ENCODE measurements at places on chromosomes 2 and 18.

DNA sequence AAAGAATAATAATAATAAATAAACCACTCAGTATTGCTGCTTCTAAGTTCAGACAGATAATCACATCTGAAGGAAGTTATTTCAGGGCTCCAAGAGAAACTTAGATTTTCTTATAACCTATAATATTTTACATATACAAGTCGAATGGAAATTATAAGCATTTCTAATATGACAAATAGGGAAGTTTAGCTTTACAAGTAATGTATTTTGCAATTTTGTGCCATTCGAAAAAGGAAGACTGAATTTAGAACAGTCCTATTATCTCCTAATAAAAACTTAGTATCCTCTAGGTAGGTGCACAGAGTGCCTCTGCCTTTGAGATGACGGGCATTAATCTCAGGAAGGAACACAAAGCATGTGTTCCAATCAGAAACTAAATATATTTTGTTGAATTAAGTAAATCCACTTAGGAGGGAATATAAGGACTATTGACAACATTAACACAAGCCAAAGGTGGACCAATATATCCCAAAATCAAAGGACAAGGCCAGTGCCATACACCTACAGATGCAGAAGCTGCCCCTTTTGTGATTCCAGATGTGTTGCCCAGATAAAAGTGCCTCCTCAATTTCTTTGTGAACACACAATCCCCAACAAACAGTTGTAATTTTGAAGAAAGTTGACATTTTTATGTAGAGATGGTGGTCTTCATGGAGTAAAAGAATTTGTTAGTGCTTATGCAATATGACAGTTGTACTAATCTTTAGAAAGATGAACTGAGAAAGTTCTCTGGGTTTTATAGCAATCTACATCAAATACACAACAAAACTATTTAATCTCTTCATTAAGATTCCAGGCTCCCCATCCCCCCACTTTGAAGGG, 36.6 kb downstream of the PTCD3 start:
- no peak for DNase-seq

DNA sequence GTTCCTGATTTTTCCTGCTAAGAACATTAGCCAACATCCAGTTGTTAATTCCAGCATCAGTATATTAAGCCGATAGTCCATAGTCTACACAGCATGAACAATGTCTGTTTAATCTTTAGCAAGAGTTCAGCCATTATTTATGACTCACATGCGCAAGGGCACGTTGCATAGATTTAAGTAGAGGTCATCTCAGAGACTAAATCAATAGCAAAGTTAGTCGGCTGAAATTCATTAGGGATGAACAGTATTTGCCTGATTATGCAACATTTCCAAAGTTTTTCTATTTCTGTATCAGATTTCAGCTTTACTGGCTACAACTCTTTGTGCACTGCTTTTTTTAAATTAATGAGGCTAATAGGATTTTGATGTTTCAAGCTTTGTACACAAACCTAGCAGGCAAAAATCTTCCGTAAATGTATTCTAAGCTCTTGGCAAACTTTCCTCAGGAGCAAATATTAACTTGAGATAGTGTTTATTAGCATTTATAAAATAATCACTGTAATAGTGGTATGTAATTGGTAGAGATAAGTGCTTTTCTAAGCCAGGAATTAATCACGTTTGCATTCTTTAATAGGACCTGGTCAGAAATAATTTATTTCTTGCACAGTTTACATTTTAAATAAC, 578.7 kb upstream of the ID2 start:
- no peak for DNase-seq

- no peak for DNase-seq
These were observed 136.0 kb upstream of the SIX2 start for GRCh38 chr2:45145073-45145899.

DNA sequence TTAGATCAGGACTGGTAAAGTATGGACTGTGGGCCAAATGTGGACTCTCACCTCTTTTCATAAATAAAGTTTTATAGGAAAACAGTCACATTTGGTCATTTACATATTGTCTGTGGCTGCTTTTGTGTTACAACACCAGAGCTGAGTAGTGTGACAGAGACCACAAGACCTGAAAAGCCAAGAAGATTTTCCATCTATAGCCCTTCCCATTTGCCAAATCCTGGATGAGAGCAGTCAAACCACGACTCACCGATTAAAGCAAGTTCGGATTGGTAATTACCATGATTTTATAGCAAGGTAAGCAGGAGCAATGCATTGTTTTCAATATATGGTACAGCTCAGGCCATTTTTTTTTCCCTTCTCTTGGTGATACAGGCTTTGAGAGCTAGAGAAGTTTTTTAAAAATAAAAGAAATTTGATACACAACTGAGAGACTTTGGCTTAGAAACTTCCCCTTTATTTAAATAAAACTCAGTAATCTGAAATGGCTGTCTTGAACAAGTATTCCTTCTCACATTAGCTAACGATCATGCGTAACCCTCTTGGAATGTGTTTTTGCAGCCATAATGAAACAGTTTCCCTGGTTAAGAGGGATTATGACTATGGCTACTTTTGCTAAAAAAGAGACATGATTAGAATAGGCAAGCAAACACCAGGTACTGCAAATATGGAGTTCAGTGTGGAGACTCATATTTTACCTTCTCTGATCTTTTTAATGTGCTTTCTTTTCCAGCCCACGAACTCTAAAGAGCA, 9.5 kb upstream of the MALL start:
- no peak for DNase-seq

DNA sequence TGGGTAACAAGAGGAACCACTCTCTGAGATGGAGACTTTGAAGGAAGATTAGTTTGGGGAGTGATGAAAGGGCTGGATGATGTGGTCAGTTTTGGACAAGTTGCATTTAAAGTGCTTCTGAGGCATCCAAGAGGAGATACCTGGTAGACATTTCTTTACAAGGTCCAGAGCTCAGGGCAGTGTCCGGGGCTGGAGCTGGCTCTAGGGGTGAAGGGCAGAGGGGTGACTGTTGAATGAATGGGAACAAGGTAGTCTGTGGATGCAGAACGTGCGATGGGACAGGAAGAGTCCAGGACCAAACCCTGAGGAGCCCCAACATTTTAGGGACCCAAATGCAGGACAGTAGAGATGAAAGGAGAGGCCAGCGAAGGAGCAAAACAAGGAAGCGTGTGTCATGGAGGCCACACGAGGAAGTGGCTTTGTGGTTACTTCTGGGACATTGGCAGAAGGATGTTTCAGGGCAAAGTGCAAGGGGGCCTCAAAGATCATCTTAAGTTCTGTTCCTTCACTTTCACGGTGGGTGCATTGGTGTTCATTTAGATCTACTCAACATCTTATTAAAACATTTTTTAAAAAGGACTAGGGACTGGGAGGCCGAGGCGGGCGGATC, 13.6 kb upstream of the GPR35 start:
- no peak for DNase-seq

DNA sequence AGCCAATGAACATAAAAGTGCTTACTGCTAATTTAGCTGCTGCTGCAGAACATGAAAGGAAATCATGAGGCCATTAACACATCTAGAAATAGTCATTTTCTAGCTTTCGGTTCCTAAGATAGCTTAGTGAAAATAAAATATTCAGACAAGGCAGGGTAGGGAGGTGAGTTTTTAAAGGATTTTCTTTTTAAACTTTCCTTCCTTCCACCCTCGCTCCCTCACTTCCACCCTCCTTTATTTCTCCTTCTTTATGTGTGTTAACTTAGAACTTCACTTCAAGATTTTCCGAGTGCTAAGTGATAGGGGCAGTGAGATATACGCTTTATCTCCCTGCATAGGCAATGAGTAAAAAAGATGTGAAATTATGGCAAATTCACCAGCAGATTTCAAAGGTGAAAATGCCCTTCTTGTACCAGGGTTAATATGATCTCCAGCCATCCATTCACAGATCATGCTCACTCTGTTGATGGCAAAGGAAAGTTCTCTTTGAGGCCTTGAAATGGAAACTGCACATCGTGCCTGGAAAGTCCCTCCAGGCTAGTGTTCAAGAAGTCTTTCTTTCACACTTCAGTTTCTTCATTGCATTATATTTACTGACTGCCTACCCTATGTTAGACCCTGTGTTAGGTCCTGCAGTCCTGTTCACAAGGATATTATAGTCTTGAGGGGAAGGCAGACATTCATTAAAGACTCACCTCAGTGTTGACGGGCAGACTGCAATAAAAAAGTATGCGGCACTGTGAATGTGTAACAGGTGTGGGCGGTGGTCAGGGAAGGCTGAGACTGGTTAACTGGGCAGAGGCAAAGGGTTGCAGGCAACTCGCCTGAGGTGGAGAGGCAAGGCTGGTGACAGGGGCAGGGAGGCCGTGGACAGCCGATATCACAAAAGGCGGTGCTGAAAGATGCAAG, 200.8 kb downstream of the PLCL1 start:
- no peak for DNase-seq

DNA sequence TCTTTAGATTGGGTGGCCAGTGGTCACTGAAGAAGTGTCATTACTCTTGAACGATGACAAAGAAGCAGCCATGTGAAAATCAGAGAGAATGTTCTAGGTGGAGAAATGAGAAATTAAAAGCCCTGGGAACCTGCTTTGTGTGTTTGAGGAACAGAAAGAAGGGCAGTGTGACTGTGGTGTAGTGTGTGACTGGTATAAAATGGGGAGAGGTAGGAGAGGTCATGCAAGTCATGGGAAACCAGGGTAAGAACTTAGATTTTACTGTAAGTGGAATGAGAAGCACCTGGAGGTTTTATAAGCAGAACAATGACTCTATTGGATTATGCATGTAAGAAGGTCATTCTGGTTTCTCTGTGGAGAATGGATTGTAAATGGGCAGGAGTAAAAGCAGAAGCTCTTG, 12.2 kb downstream of the ICOS start:
- no peak for DNase-seq

GRCh38 chr2:204282525-204282924, 262.8 kb upstream of the PARD3B start:
- no peak for DNase-seq

DNA sequence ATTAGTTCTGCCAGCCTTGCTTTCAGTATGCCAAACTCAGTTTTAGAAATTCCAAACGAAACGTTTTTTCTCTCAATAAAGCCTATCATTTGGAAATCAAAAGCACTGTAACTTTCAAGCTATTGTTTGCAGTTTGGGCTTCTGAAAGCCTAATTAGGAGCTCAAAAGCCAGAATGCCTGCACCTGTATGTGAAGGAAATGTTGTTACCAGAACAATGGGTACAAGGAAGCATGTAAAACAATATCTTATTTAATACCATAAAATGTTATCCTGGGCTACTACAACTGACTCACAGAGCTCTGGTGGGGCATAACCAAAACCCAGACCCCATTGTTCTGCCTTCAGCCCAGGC, 12.6 kb upstream of the GULP1 start:
- DNase-seq, result no peak

- no peak for DNase-seq
These were observed 64.7 kb upstream of the KLF7 start for GRCh38 chr2:207230261-207231105.

- DNase-seq, result peak; percentile 6
These were observed at the start of gene GALNT13 for GRCh38 chr2:153871231-153872221. Gene GALNT13 (plus strand): TSS chr2:153871922.

GRCh38 chr2:26692897-26693849, 651 bp downstream of the KCNK3 start:
- peak; percentile 48 for DNase-seq

DNA sequence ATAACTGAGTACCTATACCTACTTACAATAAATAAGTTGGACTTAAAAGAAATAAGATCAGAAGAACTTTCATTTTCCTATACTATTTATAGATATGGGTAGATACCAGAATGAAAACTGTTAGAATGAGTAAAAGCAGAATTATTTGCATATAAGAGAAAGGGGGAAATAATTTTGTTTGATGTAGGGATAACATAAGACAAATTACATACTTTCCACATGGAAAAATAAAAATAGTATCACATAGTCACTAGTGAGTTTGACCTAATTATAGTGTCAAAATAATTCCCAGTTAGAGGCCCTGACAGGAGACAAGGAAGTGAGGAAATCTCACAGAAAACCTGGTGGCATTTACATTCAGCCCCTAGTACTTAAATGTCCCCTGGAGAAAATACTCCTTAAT, 28.6 kb downstream of the KCMF1 start:
- no peak for DNase-seq

- DNase-seq, result peak; percentile 75
These were observed 13.7 kb downstream of the HS6ST1 start for GRCh38 chr2:128304715-128305554.

DNA sequence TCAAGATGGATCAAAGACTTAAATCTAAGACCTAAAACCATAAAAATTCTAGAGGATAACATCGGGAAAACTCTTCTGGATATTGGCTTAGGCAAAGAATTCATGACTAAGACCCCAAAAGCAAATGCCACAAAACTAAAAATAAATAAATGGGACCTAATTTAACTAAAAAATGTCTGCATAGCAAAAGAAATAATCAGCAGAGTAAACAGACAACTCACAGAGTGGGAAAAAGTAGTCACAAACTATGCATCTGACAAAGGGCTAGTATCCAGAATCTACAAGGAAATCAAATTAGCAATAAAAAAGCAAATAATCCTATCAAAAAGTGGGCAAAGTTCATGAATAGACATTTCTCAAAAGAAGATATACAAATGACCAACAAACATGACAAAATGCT, 18.2 kb upstream of the ASB18 start:
- no peak for DNase-seq

GRCh38 chr18:73900106-73900835, 247.4 kb downstream of the FBXO15 start:
- no peak for DNase-seq

- DNase-seq, result no peak
These were observed 283.5 kb upstream of the HS6ST1 start for GRCh38 chr2:128602038-128602698.

GRCh38 chr18:55510809-55511208, 77.2 kb downstream of the TCF4 start:
- DNase-seq, result no peak

DNA sequence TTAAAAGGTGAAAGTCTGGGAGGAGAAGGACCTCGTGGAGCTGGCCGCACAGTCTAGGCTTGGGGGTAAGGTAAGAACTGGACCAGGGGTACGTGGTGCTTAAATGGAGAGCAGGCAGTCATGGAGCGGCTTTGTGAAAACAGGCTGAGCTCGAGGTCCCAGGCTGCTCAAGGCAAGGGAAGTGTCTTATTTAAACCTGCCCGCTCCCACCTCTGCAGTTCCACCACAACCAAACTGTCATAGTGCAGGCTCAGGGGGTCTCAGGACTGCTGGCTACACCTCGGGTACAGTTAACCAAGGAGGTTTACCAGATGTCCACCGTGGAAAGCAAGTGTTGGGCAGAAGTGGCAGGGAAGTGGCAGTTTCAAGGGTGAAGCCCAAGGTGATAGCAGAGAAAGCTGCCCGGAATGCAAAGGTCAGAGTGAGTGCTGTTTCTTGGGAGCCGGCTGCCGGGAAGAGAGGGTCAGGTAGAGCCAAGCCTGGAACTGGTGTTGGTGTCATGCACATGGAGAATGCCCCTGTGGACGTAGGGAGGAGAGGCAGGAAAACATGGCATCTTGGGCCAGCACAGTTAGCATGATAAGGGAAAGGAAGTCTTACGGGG, 203.3 kb downstream of the GBX2 start:
- no peak for DNase-seq

DNA sequence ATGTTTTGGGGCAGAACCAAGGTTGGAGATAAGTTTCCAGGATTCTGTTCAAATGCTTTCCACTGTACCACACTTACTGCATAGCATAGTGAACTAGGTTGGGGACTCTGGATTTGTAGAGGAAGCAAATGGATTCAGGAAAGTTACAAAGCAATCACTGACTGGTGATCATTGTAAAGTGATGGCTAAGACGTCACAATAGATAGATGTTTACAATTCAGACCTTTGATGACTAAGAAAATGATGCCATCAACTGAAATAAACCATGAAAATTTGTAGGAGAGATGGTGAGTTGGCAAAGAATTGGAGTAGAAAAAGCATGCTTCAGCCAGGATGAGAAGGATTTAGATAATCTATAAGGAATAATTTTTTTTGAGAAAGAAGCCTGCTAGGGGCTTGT, 178.0 kb downstream of the UBE2E3 start:
- DNase-seq, result peak; percentile 7

Measured in AG08396 (cell line).